Activated CD4-positive, alpha-beta T cell treated with anti-CD3 and anti-CD28 coated beads for 1 hour (primary cell): ENCODE measurements at places on chromosomes 7 and 10.

- DNase-seq = no peak
Observed at GRCh38 chr7:85997515-85997914, 646.2 kb upstream of the GRM3 start.

GRCh38 chr10:23742368-23742767 is 303.5 kb downstream of the OTUD1 start:
- DNase-seq = no peak

DNA sequence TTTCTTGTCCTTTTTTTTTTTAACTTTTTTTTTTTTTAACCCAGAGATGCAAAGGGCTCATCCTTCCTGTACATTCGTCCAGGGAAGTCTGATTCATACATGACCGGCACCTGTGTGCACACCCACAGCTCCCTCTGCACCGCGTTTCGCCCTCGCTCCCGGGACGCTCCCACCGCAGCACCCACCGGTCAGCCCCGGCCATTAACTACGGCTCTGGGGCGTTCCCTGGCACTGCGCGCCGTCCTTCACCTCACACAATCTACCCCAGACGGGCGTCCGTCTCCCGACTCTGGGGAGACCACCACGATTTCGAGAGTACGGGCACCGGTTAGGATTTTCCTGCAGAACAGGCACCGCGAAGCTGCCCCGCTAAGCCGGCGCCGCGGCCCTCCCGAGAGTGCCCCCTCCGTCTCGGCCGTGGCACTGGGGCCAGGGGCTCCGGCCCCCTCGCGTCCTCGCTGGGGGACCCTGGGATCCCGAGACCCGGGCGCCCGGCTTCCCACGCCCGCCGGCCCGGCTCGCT is 452 bp downstream of the ATE1 start:
- peak; percentile 8 for DNase-seq

DNA sequence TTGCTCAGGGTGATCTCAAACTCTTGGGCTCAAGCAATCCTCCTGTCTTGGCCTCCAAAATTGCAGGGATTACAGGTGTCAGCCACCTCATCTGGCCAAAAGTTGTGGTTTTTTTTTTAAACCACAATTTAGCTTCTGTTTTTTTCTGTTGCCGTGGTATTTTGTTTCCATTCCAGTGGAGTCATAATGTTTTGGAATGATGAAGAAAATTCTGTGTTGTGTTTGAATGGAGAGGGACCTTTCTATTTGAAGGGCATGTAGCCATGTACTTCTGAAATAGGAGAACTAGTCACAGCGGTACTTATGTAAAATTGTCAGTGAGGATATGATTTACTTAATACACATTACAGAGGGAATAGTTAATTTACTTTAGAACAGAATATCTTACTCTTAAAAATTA is 201.3 kb downstream of the ARL4A start:
- no peak for DNase-seq

- DNase-seq = no peak
Observed at GRCh38 chr7:134422638-134423037, 36.3 kb downstream of the AKR1B1 start.

GRCh38 chr7:129053938-129054437 is 923 bp downstream of the TNPO3 start:
- no peak for DNase-seq

DNA sequence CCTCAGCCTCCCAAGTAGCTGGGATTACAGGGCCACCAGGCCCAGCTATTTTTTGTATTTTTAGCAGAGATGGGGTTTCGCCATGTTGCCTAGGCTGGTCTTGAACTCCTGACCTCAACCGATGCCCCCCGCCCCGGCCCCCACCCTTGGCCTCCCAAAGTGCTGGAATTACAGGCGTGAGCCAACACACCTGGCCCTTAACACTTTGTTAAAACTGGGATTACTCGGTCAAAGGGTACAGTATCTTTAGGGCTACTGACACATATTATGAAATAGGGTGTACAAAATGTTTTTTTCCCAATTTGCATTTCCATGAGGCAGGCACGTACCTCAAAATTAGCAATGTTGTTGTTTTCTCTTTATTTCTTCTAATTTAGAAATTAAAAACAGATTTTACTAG is 11.5 kb downstream of the NUDT5 start:
- no peak for DNase-seq

DNA sequence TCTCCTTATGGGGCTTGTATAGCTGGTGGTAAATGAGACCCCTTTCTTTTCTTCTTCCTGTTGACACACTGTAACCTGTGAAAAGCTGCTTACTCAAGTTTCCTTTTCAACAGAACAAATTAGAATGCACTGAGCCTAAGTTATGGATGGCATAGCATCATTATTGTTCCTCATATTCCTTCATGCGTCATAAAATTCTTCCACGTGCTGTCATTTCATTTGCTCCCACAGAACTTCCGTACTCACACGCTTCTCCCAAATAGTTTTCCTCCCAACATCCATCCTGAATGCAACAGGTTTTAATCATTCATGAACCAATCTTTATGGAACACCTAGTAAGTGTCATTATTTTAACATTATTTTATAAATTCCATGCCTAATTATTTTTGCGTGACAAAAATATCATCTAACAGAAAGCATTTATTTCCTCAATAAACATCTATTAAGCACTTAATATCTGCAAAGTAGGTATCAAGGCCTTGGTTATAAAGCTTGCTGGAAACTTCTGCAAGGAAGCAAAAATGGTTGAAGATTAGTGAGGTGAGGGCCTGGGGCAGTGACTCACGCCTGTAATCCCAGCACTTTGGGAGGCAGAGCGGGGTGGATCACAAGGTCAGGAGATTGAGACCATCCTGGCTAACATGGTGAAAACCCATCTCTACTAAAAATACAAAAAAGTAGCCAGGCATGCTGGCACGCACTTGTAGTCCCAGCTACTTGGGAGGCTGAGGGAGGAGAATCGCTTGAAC is 18.9 kb upstream of the SEPTIN7 start:
- DNase-seq = no peak

DNA sequence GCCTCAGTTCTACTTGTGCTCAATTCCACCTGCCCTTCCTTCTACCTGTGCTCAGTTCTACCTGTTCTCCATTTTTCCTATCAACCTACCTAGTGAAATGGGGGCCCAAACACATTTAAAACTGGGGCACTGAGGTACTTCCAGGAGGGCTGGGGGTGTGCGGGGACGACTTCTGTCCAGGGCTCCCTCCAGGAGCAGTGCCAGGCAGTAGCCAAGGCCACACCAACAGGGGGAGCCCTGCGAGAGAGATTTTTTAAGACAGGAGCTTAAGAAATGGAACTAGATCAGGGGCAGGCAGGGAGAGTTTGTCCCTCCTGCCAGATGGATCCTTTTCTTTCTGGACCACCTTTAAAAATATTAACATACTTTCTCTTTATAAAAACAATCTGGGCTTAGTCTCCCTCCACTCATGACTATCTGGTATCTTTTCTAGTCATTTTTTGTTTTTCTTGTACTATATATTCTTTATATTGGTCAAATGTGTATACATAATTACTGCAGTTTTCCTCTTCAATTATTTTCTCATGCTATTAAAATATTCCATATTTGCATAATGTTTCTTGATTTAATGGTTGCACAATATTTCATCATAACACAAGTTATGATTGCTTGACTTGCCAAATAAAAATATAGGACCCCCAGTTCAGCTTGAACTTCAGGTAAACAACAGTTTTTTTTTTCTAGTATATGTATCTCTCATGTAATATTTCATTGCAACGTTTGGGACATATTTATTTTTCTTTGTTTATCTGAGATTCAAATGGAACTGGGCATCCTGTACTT is 47.3 kb upstream of the INSYN2A start:
- DNase-seq = no peak

- DNase-seq = no peak
Observed at GRCh38 chr7:16412274-16413254, 8.8 kb downstream of the CRPPA start.

GRCh38 chr10:118958984-118959925 is 70.3 kb upstream of the NANOS1 start:
- DNase-seq = no peak

- no peak for DNase-seq
Observed at GRCh38 chr10:92897916-92898315, 49.6 kb downstream of the EXOC6 start.

DNA sequence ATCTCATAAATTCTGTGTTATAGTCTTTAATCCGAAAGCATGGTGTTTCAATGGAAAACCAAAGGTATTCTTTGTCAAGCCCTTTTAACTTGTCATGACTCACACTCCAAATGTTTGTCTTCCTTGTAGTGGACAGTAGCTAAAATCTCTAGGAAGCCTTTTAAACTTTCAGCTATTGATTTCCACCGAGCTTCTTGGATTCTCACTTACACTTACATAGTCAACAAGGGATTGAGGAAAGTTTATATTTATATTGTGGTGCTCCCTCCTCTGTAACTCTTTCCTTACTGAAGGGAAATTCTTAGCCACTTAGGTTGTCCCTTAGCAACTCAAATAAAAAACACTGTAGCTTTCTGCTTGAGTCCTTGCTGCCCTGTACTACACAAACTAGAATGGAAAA is 31.2 kb upstream of the GPR37 start:
- no peak for DNase-seq

DNA sequence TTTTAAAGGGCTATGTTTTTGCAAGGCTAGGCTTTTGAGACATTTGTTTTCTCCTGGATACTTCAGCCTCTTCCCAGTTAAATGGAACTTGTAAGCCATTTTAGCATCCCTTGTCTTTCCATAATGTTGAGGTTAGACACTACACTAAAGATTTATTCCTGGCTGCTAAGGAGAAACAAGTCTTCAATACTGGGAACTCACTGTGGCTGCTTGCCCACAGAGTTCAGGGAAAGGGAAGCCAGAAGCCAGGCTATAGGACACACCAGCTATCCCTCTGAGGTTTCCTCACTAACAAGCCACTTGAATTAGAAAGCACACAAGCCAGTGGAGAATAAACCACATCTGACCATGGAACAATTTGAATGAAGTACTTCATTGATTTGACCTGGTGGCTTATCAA is 421.7 kb upstream of the CHRM2 start:
- DNase-seq = no peak
